ENCODE measurements at places on chromosomes 6 and 20.

- no peak for DNase-seq
These were observed 110.8 kb downstream of the MYLK4 start for GRCh38 chr6:2639896-2640295.

- DNase-seq, result no peak
These were observed 468.4 kb downstream of the PHF3 start for GRCh38 chr6:64104051-64104450.

GRCh38 chr6:153503810-153504209, 372.7 kb upstream of the RGS17 start:
- no peak for DNase-seq

DNA sequence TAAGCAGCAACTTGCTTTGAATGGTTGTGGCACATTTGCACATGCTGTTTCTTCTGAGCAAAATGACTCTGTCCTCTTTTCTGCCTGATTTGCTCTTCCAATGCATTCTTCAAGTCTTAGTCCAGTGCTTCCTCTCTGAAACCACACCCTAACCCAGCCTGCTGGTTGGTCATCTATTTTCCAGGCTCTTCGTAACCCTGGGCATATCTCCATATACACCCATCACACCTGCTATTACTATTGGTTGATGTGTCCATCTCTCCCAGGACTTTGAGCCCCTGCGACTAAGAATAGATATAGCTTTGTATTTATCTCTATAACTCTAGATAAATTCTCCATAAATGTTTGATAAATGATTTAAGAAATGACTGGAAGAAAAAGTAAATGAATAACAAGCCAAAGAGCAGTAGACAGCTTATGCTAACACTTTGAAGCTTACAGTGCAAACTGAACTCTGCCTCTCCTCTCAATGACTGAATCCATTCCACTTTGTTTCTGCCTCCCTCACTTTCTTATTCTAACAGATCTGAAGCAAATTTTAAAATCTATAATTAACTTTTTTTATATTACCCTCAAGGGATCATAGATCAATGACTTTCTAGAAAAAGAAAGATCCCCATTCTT, 59.7 kb upstream of the NT5E start:
- no peak for DNase-seq

All from NCI-H1417 treated with DMSO at 0.1 percent for 48 hours (cell line).